Stimulated activated CD4-positive, alpha-beta T cell treated with anti-CD3 and anti-CD28 coated beads, Interleukin-2, amount 100 ng/mL, for 48 hours (primary cell): ENCODE measurements at places on chromosomes 1 and 21.

GRCh38 chr1:13701271-13701640 lies 1.3 kb downstream of the PRDM2 start:
- no peak for DNase-seq

DNA sequence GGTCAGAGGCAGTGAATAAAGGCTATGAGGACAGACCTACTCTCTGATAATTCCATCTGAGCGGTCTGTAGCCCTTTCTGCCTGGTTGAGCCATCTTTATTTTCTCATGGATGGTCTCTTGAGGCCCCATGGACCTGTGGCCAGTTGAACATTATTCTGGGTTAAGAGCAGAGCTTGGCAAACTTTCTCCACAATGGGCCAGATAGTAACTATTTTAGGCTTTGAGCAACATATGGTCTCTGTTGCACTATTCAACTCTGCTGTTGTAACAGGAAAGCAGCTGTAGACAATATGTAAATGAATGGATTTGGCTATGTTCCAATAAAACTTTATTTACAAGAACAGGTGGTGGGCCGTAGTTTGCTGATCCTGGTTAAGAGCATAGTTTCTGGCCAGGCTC lies 62.7 kb downstream of the KAZN start:
- no peak for DNase-seq

- DNase-seq: peak; percentile 21
Measured at GRCh38 chr21:33434770-33435360, 31.7 kb downstream of the IFNGR2 start.

- no peak for DNase-seq
Measured at GRCh38 chr1:85608851-85609250, 28.3 kb downstream of the CCN1 start.

GRCh38 chr1:215111916-215112315 lies 29.4 kb downstream of the KCNK2 start:
- no peak for DNase-seq

- DNase-seq: no peak
Measured at GRCh38 chr1:185775501-185775900, 41.3 kb downstream of the HMCN1 start.

DNA sequence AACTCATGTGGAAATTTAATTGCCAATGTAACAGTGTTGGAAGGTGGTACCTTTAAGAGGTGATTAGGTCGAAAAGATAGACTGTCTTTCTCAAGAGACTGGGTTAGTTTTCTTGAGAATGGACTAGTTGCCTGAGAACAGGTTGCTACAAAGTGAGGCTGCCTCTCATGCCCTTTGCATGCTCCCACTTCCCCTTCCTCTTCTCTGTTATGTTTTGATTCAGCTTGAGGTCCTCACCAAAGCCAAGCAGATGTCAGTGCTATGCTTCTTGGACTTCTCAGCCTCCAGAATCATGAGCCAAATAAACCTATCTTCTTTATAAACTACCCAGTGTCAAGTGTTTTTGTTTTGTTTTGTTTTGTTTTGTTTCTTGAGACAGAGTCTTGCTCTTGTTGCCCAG lies 187.0 kb upstream of the RUNX1 start:
- DNase-seq: no peak

DNA sequence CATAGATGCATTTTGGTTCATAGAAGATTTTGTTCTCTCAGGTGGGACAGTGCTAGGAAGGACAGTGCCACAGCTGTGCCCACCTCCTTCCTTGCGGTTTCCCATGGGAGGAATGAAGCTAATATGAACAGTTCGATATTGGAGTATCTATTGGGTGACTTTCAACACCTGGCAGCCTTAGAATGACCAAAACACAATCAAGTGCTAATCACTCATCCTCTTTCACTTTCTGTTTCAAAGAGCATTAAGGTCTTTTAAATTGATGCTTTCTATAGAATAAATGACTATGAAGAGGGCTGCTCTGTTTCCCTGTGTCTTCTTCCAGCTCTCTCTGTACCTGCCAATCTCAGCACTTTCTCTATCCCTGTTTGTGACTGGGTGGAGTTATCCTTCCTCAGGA lies 784.0 kb downstream of the MRPL39 start:
- DNase-seq: no peak

GRCh38 chr1:94095744-94096469 lies 25.0 kb downstream of the ABCA4 start:
- DNase-seq: no peak

DNA sequence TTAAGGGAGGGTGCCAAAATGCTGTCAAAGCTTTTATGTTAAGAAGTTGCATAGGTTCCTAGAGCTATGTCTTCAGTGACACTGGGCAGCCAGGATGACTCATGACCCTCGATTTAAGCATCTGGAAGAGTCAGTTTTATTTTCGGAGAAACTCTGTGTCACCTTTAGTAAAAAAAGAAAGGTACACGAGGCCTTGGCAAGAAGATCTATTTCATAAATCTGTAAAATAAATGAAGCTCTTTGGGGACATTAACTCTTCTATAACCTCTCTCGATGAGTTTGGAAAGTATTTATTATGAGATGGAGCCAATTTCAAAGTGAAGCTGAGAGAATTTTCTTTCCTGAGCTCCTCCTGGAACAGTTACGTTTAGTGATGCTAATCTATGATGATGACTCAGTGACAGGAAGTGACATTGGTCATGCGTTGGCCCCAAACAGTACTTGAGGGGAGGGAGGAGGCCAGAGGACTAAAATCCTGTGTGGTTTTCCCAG lies 156.5 kb downstream of the HLX start:
- no peak for DNase-seq

GRCh38 chr1:38283696-38284470 lies 237.3 kb upstream of the POU3F1 start:
- no peak for DNase-seq

DNA sequence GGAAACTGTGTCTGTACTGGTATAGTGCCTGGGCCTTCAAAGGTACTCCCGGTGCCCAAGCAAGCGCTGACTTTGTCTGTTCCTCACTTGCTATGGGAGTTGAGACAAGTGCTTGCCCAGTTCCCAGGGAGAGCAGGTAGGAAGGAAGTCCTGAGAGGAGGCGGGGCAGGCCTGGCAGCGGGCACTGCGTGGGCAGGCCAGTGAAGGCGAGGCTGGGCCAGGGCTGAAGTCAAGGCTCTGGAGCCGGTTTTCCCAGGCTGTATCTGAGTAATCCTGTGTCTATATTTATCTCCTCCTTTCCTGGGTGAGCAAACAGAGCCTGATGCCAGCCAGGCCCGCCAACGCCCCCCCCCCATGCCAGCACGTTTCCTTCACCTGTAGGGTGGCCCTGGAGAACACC lies 15.9 kb upstream of the EDN2 start:
- no peak for DNase-seq

- DNase-seq: no peak
Measured at GRCh38 chr1:54884135-54884586, 2.8 kb downstream of the DHCR24 start.

GRCh38 chr1:91557039-91557690 lies 56.5 kb downstream of the CDC7 start:
- no peak for DNase-seq

DNA sequence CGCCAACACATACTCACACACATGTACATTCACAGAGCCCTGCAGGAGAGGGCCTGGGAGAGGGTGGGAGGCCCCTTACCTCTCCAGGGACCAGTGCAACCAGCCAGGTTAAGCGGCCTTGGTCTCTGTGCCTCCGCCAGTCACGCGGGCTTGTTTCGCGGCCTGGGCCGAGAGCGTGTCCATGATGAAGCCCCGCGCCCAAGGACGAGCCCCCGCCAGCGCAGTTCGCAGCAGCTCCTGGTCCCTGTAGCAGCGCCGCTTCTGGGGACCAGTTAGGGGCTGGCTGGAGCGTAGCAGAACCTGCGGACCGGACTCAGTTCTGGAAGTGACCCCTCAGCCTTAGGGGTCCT lies 7.3 kb upstream of the FAM167B start:
- no peak for DNase-seq

- no peak for DNase-seq
Measured at GRCh38 chr1:176159993-176160392, 47.1 kb downstream of the COP1 start.

DNA sequence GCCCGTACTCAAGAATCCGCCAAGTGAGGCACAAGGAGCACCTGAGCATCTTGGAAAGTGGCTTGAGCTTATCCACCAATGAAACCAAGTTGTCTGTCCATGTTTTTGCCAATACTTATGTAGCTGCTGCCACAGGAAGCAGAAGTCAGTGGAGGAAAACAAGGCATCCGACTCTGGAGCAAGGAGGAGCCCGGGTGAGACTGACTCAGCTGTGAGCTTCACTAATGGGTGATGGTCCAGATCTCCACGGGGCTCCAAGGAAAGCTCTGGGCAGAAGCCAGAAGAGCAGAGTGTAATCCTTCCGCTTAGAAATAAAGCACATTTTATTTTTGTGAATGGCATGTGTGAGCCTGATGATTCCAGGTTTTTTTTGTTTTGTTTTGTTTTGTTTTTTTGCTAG lies 12.3 kb upstream of the SSR2 start:
- no peak for DNase-seq

- DNase-seq: no peak
Measured at GRCh38 chr1:1241588-1242219, 4.8 kb downstream of the C1QTNF12 start.

GRCh38 chr1:96651517-96651916 lies 70.1 kb upstream of the PTBP2 start:
- no peak for DNase-seq

- DNase-seq: no peak
Measured at GRCh38 chr1:80154176-80154575, 1147.6 kb upstream of the ADGRL4 start.

GRCh38 chr1:210900079-210900478 lies 233.9 kb downstream of the KCNH1 start:
- no peak for DNase-seq

DNA sequence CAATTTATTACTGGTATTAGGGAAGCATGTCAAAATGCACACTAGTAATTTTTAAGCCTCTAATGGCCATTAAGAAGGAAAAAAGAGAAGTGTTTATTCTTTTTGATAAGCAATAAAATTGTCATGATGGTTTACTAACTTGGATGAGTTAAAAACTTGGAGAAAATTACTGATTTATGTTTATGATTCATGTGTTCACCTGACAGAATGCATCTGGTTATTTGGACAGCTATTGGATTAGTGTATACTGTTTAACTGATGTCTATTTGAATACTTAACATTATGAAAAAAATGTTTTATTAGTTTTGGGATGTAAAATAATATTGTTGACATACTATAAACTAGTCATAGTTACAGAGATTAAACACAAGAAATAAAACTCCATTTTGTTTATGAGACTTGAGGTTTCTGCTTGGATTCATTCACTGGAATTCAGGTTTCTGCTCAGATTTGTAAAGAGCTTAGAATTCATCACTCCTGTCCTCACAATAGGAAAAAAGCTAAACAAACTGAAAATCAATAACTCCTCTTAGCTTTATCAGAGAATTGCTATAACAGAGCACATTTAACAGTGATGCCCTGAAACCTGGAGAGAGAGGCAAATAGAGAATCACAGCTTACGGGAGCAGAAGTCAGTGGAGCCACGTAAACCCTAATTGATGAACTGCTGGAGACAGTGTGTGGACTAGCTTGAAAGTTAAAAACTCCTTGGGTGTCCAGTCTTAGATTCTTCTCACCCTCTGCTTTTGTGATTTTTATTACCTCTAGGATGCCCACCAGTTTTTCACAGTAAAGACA lies 56.7 kb downstream of the RALGPS2 start:
- no peak for DNase-seq

DNA sequence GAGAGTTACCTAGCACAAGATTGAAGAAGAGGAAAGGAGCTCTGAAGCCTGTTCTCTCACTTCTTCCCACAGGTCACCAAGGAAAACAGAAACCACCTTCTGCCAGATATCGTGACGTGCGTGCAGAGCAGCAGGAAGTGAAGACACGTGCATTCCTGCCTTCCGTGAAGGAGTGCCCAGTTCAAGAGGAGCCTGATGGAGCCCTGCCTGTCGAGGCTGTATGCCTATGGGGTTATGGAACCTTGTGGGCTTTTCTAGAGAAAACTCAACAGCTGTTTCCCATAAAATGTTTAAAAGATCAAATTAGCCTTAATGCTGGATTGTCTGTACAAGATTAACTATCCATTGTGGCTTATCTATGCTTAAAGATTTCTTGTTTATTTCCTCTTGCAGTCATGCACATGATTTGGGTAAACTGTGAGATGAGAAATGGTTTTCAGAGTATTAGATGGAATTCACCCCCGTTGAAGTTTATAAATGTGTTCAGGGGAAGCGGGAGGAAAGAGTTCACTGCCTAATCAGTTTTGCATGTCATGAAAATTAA lies 27.8 kb downstream of the NTPCR start:
- DNase-seq: no peak

GRCh38 chr1:56866656-56867055 lies 12.1 kb downstream of the C8A start:
- no peak for DNase-seq

GRCh38 chr21:36582271-36582670 lies 102.3 kb upstream of the CLDN14 start:
- DNase-seq: no peak

- peak; percentile 99 for DNase-seq
Measured at GRCh38 chr1:248873409-248873992, 14.6 kb upstream of the ZNF692 start.

GRCh38 chr21:39094847-39095579 lies 88.2 kb downstream of the PSMG1 start:
- DNase-seq: no peak

GRCh38 chr21:27359141-27359540 lies 392.3 kb upstream of the ADAMTS5 start:
- no peak for DNase-seq

DNA sequence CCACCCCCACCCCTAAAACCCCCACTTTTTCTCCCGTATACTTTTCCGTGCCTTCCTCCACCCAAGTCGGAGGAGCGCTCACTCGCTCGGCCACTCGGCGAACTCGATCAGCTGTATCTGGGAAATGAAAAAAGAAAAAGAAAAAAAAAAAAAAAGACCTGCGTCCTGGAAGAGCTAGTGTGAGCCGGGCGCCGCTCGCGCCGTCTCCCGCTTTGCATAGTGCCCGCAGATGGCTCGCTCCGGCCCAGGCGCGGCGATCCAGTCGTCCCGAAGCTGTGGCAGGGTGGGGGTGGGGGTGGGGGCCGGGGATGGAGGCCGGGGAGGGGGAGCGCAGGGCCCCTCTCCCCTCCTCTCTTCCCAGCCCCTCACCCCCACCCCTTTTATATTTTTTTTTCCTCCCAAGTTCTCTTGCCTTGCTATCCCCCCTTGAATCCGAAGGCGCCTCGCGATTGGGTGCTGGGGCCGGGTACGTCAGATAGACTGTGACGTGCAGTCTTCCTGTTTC lies 299 bp upstream of the PROX1 start:
- no peak for DNase-seq

GRCh38 chr1:156941675-156942074 lies 21.2 kb downstream of the LRRC71 start:
- no peak for DNase-seq

- no peak for DNase-seq
Measured at GRCh38 chr1:218705911-218706893, 361.1 kb downstream of the TGFB2 start.

GRCh38 chr1:231203259-231204057 lies 37.6 kb upstream of the GNPAT start:
- no peak for DNase-seq
